ENCODE measurements at places on chromosomes 5 and 9.

- DNase-seq = no peak
Measured at GRCh38 chr9:126125177-126125576, 201.5 kb upstream of the MVB12B start.

- DNase-seq = no peak
Measured at GRCh38 chr5:105677291-105677690, 1993.4 kb downstream of the EFNA5 start.

- DNase-seq = no peak
Measured at GRCh38 chr9:126306071-126306647, 20.5 kb upstream of the MVB12B start.

- no peak for DNase-seq
Measured at GRCh38 chr5:100889165-100889743, 13.8 kb downstream of the ST8SIA4 start.

DNA sequence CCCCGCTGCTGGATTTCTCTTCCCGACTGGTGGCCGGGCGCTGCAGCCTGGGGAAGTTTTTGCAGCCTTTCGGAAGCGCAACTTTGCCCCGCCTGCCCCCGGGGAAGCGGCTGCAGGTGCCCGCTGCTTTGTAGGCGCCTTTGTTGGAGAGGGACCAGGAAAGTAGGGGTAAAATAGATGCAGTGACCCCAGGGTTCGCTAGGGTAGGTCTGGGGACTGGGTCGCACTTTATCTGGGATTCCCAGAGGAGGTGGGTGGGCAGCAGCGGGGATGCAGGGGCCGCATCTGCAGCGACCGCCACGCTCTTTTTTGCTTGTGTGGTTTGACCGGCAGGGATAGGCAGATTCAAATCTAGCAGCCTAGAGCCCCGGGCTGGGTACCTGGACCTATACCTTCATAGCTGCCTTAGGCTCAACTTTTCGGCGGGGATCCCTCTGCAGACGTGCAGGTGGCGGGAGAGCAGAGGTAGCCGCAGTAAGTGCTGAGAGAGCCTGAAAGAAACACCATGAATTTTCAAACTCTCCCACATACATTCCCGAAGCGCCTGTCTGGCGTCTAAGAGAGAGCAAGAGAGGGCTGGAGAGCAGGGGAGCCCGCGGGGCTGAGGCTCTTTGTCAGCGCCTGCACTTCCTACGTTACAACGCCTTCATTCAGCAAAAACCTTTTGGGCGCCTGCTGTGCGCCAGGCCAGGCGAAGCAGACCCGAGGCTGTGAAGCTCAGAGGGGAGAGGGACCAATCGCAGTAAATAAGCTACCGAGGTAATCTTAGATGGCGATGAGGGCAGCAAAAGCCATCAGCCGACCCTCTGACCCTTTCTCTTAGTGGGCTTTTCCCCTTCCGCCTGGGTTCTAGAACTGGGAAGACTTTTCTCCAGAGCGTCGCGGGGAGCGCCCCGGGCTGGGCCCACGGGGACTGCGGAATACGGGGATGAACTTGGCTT, 642 bp downstream of the SV2C start:
- DNase-seq = no peak

DNA sequence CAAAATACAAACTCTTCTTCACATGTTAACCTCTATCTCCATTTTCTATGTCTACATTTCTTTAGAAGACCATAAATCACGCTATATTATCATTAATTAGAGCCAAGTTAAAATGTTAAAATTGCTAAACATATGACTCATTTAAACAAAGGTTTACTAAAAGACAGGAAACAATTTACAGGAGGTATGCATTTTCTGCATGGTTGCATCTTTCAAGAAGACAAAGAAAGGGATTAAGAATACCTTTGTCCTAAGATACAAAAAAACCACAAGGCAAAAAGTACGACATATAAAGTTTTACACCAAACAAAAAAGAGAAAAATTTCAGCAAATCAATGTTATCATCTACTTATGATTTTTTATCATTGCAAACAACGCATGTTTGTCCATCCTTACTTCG, 324.4 kb downstream of the PDE4D start:
- DNase-seq = no peak
